ENCODE measurements at places on chromosomes 4 and X. TPM values are rescaled to one million over a fixed set of nuclear protein-coding genes. Genes with fewer than 3 reads are reported as not detected.
A peak's percentile ranks its signal among the peaks of the same experiment; 100 is the strongest.

UCP1 gene
- total RNA-seq = not detected

CXorf38 gene
- 9.7 TPM for total RNA-seq

APBB2 gene
- 192 TPM for total RNA-seq

CFI gene
- total RNA-seq = not detected

SLC7A11 gene
- 5.6 TPM for total RNA-seq

DOK7 gene
- total RNA-seq = not detected

TMEM144 gene
- total RNA-seq = 2.6 TPM

MAGEB2 gene
- total RNA-seq = not detected

PHOX2B gene
- total RNA-seq = not detected

RHOXF1 gene
- not detected for total RNA-seq

GRCh38 chr4:102217345-102217744 is 127.9 kb downstream of the SLC39A8 start:
- DNase-seq = no peak

DNA sequence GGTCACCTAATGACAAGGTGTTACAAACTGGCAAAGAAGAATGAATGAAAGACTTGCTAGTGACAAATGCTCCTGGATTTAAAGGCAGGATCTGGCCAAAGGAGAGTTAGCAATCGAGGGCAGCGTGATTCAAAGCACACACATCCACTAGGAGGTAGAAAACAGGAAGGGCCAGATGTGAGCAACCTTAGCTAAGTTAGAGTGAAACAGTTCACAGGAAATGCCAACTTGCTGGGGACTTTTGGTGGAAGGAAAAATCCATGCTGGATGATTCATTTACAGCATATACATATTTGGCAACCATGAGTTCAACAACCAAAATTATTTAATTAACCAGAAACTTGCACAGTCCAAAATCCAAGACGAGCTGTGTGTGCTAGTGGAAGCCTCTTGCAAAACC is 276.9 kb downstream of the PTTG2 start:
- DNase-seq = no peak

DNA sequence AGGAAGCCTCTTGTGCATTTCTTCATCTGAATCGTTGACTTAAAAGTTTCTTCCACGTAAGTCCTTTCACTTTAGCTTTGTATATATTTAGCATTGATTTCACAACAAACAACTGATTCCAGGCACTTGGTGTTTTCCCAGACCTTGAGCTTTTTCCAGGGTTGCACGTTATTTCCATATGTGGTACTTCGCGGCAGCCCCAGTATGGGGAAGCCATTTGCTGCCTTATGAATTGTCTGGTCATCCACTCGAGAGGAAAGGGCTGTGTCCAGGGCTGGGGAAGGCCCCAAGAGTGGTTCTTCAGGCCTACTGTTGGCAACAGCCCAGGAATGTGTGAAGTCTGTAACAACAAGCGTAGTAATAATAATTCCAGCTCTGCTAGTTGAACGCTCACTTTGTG is 2.8 kb upstream of the TLR8 start:
- no peak for DNase-seq

DNA sequence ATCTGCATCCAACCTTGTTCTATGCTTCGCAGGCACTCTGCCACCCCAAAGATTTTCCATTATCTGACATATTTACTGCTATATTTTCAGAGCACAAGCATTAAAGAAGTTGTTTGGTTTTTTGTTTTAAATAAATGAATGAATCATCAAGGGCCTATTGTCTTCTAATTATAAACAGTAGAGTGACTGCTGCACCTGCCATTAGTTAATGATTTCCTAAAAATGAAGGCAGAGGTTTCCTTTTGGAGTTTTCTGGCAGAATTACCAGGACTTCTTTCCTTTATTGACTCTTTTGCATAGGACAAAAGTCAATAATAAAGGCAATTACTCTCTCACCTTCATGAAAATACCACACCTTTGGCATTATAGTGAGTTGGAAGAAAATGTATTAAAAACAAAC is 238.1 kb downstream of the INPP4B start:
- DNase-seq = no peak

DNA sequence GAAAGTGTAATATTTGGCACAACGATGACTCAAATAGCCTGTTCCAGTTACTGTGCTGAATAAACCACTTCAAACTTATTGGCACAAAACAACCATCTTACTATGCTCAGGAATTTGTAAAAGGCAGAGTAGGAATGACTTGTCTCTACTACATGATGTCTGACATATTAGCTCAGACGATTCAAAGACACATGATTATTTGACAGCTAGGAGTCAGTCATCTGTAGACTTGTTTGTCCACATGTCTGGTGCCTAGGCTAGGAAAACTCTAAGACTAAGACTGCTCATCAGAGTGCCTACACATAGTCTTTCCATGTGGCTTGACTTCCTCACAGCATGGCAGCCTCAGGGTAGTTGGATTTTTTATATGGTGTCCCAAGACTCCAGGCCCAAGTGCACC is 154.5 kb downstream of the FANCB start:
- no peak for DNase-seq

GRCh38 chr4:67918428-67918827 is 34.6 kb upstream of the TMPRSS11D start:
- no peak for DNase-seq

DNA sequence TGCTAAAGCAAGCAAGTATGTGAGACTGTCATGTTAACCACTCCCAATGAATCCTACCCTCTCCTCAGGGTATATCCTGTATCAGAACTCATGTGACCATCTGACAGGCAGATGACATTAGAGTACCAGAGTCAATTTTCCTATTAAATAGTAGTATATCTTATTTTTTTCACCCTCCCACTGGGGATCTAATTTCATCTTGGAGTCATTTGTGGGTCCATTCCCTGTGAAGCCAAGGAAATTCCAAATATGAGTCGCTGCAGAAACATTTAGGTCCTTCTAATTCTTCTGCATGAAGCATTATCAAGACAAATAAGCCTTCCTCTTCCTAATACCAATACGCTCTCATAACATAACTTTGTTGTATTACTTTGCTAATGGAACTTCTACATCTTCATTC is 52.2 kb upstream of the BLTP1 start:
- DNase-seq = no peak

- peak; percentile 57 for DNase-seq
Observed at GRCh38 chr4:4417886-4418285, 31.0 kb downstream of the NSG1 start.

GRCh38 chrX:12977761-12978204 is 2.9 kb downstream of the TMSB4X start:
- DNase-seq = no peak

GRCh38 chr4:89373394-89373793 is 65.8 kb upstream of the GPRIN3 start:
- no peak for DNase-seq

DNA sequence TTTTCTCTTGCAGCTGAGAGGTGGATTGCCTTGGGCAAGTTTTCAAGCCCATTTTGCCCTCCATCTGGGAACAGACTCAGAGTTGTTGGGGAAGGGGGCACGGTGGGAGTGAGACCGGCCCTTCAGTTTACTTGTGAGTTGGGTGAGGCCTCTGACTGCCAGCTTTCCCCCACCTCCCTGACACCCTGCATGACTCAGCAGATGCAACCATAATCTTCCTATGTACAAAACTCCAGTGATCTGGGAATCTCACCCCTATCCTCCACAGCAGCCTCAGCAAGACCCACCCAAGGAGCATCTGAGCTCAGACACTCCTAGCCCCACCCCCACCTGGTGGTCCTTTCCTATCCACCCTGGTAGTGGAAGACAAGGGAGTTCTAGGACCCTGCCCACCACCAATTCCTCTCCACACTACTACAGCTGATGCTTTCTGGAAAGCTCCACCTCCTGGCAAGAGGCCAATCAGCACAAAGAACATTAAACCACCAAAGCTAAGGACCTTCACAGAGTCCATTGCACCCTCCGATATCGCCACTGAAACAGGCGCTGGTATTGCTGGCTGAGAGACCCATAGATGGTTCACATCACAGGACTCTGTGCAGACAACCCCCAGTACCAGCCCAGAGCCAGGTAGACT is 99.4 kb upstream of the STK26 start:
- no peak for DNase-seq

DNA sequence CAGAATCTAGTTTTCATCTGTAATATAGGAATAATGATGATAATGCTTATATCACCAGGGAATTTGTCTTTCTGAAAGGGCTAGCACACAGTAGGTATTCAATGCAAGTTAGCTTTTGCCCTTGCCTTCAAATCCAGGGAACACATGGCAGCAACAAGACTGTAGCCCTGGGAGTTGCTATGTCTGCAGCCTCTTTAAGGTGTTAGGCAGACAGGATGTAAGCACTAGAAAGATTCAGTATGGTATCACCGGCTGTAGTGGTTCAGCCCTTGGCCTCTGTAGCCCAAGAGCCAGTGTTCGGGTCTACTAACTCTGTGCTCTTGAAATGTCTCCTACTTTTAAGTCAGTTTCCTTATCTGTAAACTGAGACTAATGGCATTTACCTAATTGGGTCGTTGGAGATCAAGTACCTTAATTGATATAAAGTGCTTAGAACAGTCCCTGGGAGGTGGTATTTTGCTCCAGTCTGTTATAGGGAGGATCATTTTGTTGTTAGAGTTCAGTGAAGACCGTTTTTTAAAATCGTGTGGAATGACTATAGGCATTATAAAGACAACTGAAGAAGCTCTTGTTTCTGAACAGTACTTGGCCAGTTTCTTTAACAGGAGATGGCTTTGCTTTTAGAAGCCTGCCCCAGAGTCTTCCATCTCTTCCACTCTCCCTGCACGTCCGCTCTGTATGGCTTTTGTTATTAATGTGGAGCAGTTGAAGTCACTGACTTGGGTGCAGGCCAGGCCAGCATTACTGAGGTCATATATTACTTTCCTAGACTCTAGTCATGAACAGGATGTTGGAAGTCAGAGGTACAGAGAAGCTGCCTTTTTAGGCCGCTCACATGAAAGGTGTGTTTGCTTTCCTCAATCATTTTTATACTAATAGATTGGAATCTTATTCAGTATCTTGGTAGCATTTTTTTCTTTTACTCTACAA is 44.8 kb downstream of the GAB1 start:
- DNase-seq = no peak

DNA sequence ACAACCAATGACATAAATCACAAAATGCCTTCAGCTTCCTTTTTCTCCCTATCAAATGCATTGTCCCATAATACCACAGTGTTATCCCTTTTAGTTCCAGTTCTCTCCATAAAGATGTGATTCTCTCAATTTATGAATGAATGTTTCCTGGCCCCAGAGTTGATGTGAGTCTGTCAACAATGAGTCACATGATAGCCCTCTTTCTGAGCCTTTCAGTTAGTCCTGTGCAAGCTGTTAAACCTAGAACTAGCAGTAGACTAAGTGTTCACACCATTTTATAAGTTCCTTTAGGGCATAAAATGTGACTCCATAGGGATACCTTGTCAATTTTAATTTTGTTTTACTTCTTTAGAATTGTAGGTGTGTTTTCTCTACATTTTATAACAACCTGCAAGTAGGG is 129.5 kb downstream of the PABPC4L start:
- no peak for DNase-seq

DNA sequence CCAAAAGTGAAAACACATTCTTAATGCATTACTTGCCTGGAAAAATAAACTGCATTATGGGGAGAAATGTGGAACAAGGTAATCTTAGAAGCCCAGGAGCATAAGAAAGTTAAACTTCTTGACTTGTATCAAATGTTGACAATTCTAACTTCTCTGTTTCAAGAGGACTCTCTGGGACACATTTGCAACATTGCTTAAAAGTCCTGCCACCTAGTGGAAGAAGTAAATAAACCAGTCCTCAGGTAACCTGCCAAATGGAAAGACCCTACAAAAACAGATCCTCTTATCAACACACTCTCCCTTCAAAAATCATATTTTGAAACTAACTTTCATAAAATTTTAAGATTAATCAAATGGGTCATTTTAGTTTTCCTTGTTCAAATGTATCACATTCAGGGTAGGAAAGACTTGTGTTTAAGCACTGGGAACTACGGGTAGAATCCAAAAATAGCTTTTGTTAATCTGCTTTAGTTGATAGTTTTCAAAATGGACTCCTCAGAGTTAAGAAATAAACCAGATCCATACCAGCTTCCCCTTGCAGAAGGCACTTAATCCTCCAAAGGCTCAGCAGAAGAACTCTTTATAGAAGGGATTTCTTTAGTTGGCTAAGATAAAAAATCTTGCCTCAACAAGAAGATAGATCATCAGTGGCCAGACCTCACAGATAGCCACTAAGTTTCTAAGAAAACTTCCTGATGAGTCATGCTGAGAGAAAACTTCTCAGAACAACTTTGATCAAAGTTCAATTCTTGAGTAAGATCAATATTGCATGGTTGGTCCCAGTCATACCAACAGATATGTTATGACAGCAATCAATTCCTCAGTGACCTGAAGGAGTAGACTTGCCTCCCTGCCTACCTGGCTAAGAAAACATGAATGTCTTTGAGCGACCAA is 141.7 kb downstream of the HHIP start:
- DNase-seq = no peak

DNA sequence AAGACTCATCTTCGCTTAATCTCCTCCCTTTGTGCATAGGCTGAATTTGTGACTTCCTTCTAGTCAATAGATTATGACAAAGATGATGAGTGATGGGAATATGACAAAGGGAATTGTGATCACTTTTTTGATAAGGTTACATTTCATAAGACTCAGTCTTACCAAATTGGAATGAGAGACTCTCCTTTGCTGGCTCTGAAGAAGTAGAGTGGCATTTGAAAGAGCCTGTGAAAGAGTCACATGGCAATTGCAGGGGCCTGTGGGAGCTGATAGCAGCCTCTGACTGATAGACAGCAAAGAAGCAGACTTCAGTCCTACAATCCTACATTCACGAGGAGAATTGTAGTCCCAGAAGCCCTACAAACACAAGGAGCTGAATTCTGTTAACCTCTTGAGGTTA is 44.9 kb upstream of the ADAMTS3 start:
- no peak for DNase-seq

DNA sequence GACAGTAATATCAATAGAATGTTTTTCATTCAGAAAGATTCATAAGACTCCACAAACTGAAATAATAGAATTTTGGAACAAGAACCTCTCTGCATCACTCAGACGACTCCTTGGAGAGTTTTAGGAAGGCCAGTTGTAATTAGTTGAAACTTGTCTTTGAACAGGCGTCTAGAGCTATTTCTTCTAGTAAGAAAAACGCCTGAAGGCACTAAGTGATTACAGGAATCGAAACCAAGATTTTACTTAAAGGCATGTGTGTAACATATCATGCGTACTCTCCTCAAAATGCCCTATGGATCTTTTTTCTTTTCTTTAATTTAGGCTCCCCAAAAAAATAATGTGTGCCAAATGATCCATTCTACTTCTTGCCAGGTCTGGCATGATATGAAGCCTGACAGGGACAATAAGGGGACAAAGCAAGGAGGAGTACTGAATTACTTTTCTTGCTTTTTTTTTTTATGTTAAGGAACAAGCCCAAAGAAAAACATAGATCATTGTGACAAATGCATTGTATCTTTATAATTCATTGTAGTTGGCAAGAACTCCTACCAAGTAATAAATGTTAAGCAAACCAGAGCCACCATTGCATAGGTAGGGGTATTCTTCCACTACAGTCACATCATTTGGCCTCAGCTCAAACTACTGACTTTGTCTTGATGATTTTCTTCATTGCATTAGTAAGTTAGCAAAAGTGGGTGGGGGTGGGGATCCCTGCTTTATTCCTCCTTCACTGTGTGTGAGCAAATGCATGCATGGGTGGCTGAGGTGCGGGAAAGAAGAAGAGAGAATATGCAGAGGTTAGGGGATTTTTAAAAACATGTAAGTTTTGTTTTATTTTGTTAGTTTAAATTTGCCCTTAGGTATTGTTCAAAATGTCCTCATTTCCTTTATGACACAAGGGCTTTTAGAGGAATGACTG is 79.9 kb upstream of the ATOH1 start:
- no peak for DNase-seq

- DNase-seq = no peak
Observed at GRCh38 chr4:16118090-16118489, 34.3 kb upstream of the PROM1 start.

GRCh38 chr4:87941537-87942392 is 33.7 kb upstream of the SPP1 start:
- no peak for DNase-seq

All from chondrocyte (in vitro differentiated cells).